Ureter (tissue), 1 donor: ENCODE measurements at places on chromosomes 2 and 18. TPM values are rescaled to one million over a fixed set of nuclear protein-coding genes. Genes with fewer than 3 reads are reported as not detected.
A peak's percentile ranks its signal among the peaks of the same experiment; 100 is the strongest.

Gene OSBPL1A
- total RNA-seq: 40.4 TPM

Gene LOXHD1
- total RNA-seq: 0.29 TPM

DNA sequence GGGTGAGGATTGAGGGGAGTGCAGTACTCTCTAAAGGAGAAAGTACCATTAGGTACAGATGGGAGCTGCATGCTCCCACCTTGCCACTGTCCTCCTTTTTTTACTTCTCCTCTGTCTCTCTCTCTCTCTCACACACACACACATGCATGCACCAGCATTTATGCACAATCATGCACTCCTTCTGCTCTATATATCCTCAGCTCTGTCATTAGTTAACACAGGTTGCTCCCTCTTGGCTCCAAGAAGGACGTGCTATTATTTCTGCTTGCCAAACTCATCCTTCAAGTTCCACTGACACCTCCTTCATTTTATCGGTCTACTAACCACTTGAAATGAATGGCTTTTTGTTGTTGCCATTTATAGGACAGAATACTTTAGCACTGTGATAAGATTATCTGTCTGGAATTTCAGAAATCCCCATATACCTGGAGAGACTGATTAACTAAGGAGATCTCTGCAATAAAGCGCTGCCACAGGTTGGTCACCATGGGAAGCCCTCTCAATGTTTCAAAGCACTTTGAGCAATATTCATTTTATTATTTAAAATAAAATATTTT, 178.5 kb upstream of the TRIB2 start:
- DNase-seq: no peak

- peak; percentile 71 for DNase-seq
Observed at GRCh38 chr2:105179469-105180372, 61.8 kb upstream of the GPR45 start.

- no peak for DNase-seq
Observed at GRCh38 chr2:39408351-39409136, 28.5 kb downstream of the MAP4K3 start.

DNA sequence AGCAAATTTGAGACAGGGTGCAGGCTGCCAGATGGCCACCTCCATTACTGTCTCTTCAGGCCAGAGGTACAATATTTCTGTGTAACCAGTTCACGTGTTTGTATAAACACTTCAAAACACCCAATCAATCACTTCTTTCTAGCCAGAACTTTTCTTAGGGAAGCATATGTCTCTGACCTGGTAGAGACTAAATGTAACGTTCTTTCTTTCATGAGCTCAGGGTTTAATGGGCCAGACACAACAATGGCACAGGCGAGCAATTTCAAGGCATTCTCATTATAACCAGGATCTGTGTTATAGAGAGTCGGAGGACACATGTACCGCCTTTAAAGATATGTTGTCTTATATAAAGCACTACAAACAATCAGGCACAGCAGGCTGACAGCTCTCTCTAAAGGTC, 1846.4 kb upstream of the PIK3C3 start:
- DNase-seq: no peak

Gene TMEM17
- 2.0 TPM for total RNA-seq

Gene SLC4A5
- total RNA-seq: 7.2 TPM

GRCh38 chr18:179499-179898, 21.1 kb downstream of the USP14 start:
- no peak for DNase-seq

DNA sequence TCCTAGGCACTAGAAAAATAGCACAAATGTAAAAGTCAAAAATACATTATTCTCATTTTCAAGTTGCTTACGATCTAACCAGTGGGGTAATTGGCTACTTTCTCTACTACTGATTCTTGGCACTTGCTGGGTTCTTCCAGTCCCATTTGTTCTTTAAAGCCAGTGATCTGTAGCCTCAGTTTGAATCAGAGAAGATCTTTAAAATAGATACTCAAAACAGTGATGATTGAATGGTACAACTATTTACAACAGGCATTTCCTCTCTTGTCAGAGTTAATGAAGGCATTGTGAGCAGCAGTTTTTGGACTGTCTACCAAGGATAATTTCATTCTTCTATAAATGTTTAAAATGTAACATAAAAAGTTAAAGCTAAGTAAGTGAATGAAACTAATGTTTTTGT, 128.3 kb upstream of the FSIP2 start:
- DNase-seq: no peak

GRCh38 chr18:22446325-22446724, 28.6 kb upstream of the CTAGE1 start:
- no peak for DNase-seq

DNA sequence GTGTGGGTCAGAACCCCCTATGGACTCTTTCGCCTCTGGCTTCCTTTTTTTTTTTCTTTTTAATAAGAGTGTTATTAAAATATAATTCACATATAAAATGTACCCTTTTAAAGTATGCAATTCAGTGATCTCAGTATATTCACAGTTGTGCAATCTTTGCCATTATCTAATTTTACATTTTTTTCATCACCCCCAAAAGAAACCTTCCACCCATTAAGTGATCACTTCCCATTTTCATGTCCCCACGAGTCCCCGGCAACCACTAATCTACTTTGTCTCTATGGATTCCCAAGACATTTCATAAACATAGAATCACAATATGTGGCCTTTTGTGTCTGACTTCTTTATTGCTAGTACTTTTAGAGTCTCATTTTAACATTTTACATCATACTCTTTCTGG, 38.7 kb upstream of the ANXA4 start:
- DNase-seq: no peak

DNA sequence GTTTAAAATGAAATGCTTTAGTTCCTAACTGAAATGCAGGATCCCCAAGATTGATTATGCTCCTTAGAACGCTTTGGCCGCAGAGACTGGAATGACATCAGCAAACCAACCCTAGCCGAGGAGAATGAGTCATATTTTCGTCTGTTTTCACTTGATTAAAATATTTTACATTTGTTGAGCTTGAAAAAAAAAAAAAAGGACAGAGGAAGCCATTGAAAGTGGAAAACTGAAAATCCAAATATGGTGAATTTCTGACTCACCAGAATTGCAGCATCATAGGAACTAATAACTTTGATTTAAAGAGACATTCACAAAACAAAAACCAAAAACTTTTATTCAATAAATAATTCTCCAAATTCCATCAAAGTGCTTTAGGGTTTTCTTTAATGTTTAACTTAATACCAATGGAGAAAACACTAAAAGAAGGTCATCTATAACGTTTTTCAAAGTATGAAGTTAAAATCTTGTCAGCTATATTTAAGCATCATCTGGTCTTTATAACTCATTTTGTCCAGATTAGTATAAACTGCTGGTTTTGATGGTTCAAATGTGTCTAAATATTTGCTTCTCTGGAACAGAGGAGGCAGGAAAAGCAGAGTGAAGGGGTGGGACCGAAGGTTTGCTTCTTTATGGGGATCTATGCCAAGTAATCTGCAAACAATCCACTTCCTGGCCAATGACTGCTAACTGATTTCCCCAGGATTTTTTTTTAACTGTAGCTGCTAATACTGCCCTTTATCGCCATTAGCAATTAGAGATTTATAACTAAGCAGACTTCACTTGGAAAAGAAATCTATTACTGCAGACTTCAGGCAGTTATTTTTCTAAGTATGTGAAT, 30.9 kb upstream of the COL5A2 start:
- DNase-seq: no peak

DNA sequence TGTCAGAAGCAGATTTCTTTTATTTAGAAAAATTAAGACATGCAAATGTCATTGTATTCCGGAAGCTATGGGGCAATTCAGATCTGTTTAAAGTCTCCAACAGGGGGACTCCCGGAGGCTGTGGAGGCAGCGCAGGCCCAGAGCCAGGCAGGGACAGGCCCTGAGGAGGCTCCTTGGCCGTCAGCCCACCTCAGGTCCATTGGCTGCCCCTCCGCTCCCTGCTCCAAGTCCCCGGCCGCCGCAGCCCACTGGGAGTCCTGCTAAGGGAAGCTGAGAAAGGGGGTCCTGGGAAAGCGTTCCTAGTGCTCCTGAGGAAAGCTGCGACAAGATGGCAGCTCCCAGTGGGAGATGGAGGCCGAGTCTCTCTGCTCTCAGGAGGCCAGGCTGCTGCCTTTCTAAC, 20.0 kb upstream of the LYPD6 start:
- DNase-seq: no peak

DNA sequence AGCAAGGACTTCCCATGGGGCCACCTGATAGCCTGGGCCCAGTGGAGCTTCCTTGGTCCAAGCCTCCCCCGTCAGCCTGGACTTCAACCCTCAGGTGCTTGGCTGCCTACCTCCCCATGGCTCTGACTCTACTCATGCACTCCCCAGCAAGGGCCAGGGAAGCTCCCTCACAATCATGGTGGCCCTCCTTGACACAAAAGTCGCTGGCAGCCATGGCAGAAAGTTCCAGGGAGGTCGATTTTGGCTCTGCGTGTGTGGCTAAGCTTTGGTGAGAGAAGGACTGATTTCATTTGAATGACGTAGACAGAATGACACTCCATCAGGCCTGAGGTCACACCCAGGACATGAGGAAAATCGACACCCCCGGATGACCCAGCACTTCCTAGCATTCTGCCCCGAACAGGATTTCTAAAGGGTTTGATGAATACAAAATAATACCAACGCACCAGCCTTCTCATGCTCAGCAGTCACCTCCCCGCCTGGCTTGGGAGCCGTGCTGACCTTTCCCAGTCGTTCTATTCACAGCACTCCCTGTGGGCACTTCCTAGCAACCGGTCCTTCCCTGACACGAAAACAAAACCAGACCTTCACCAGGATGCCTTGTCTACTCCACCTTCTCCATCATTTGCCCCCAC, 52.7 kb downstream of the LBH start:
- no peak for DNase-seq

Gene KIF3C
- 4.1 TPM for total RNA-seq

Gene ALK
- total RNA-seq: 0.36 TPM

Gene REG1B
- not detected for total RNA-seq

DNA sequence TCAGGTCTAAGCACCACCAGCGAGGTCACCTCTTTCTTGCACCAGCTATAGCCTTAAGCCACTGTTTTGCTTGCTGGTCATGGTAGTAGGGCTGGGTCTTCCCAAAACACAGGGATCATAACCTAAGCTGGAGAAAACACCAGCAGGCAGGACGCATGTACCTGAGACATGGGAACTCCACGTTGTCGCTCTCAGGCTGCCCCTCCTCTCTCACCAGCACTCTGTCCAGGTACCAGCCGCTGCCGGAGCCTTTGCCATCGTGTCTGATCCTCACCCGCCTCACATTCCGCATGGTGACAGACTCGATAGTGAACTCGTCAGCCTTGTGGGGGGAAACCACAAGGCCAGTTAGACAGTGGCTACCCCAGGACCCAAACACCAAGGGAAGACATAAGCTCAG, 79.5 kb downstream of the LOXHD1 start:
- no peak for DNase-seq

Gene CCDC141
- 2.8 TPM for total RNA-seq

- DNase-seq: no peak
Observed at GRCh38 chr18:49999128-49999527, 185.8 kb upstream of the ACAA2 start.

Gene CNOT9
- total RNA-seq: 59.6 TPM

- no peak for DNase-seq
Observed at GRCh38 chr2:229475778-229476177, 204.7 kb upstream of the PID1 start.

DNA sequence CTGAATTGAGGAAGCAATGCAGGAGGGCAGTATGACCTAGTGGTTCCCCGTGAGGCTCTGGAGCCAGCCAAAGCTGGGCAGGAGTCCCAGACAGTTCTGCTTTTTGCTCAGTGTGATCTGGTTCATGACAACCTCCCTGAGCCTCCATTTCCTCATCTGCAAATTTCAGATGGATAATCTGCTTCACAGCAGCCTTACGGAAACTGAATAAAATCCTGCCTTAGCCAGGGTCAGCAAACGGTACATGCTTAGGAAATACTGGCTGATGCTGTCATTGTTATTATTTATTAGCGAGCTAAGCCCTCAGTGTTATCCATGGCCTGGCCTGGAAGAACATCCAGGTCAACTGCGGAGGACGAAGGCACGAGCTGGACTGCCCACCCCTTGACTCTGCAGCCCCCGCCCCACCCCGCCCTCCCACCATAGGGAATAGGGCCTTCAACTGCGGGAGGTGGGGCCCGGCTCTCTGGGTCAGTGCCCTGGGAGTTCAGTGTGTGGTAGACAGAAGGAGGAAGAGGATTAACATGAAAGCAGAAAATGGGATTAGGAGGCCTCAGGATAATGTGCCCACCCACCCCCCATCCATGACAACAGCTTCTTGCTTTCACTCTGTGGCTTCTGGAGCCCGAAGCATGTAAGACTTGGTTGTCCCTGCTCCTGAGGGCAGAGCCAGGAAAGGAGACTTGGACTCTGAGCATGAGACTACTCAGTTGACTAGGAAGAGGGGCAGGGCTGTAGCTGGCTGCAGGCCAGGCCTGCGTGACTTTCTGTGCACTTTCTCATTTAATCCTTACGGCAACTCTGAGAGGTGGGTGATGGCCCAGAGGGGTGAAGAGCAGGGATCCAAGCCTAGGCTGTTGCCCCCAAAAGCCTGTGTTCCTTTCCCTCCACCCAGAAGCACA, 13.1 kb downstream of the PKDCC start:
- no peak for DNase-seq

- no peak for DNase-seq
Observed at GRCh38 chr2:98588880-98589431, 19.4 kb downstream of the COA5 start.

GRCh38 chr2:118922254-118922653, 19.7 kb upstream of the MARCO start:
- no peak for DNase-seq

Gene DSG1
- 0.13 TPM for total RNA-seq

Gene DAPL1
- 13.0 TPM for total RNA-seq

DNA sequence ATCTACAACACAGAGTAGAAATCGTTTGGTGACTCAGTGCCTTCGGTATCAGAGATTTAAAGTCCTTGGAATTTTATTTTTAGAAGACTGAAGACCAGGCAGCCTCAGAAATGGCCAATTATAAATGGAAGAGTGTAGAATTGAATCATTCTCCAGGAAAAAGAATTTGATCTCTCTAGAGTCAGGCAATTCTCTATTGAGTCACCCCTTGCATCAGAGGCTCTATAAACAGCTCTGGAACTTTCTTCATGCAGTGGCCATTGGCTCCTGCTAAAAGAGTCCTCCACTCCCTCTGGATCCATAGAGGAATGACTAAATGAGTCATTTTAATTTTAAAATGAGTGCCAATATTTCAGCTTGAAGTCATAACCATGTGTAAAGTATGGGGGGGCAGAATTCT, 816.2 kb downstream of the TDRD15 start:
- DNase-seq: no peak

Gene VAMP5
- total RNA-seq: 32.8 TPM

GRCh38 chr18:51153659-51154371, 43.7 kb downstream of the MEX3C start:
- no peak for DNase-seq

Gene UGT1A7
- total RNA-seq: 7.7 TPM

DNA sequence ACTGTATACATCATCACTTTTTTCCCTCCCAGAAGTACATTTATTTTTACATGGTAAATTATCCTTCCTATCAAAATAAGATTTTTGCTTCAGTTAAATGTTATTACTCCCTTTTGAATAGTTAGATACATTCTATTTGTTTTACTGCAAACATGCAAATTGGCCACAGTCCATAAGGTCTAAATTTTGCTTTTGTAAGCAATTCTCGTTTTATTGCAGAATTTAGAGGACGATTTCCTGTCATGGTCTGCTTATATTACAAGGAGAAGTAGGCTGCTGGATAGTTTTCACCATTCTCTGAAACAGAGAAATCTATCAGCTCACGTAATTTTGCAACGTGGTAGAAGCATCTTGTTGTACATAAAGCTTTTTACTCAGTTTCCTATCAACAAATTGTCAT, 1632.5 kb downstream of the LRP1B start:
- no peak for DNase-seq

Gene LHCGR
- total RNA-seq: not detected

Gene OXER1
- total RNA-seq: 3.1 TPM

GRCh38 chr2:212667751-212668316, 129.2 kb upstream of the ERBB4 start:
- DNase-seq: no peak

Gene METAP1D
- 15.4 TPM for total RNA-seq

Gene GALNT5
- 0.29 TPM for total RNA-seq
